ENCODE measurements at places on chromosomes 5 and 9.
A peak's percentile ranks its signal among the peaks of the same experiment; 100 is the strongest.

DNA sequence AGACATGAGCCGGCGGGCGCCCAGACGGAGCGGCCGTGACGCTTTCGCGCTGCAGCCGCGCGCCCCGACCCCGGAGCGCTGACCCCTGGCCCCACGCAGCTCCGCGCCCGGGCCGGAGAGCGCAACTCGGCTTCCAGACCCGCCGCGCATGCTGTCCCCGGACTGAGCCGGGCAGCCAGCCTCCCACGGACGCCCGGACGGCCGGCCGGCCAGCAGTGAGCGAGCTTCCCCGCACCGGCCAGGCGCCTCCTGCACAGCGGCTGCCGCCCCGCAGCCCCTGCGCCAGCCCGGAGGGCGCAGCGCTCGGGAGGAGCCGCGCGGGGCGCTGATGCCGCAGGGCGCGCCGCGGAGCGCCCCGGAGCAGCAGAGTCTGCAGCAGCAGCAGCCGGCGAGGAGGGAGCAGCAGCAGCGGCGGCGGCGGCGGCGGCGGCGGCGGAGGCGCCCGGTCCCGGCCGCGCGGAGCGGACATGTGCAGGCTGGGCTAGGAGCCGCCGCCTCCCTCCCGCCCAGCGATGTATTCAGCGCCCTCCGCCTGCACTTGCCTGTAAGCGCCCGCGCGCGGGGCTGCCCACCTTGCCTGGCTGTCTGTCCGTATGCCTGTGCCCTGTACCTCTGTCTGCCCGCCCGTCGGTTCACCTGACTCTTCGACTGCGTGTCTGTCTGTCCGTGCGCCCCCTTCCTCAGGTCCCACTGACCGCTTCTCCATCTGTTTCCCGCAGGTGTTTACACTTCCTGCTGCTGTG, 412 bp downstream of the FGF18 start:
- DNase-seq, result no peak

GRCh38 chr5:109997161-109997560, 307.4 kb downstream of the MAN2A1 start:
- no peak for DNase-seq

DNA sequence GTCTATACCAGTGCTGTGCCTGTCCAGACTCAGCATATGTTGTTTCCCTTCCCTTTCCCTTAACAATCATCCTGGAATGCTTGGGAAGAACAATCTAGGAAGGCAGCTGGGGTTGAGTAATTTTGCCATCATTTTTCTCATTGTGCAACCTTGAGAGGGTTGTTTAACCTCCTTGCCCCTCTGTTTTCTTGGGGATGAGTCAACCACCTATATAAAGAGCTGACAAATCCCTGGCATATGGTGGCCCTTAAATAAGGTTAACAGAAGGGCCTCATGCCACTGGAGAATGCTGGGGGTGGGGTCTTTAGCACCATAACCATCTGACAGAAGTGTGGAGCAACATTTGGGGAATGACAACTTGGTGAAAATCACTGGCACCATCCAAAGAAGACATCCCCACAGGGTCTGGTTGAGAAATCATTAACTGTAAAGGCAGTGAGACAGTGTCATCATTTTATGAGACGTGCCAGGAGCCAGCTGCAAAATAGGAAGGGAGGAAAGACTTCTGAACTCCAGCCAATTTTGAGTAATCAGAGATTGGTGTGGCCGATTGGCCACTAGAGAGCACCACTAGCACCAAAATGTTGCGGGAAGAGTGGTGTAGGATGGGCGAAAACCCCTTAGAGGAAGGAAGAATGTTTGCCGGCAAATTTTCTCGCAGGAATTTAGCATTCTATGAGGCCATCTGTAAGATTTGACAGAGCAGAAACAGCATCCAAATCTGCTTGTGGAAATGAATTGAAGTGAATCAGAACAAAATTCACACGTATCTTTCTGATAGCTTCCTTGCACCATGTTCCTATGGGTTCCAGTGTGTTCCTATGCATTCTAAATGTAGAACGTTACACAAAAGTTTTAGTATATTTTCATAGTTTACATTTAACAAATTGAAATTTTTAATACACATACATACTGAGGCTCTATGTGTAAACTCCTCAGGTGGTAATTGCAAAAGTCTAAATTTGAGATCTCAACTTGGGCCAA, 113.8 kb downstream of the MSX2 start:
- peak; percentile 4 for DNase-seq

DNA sequence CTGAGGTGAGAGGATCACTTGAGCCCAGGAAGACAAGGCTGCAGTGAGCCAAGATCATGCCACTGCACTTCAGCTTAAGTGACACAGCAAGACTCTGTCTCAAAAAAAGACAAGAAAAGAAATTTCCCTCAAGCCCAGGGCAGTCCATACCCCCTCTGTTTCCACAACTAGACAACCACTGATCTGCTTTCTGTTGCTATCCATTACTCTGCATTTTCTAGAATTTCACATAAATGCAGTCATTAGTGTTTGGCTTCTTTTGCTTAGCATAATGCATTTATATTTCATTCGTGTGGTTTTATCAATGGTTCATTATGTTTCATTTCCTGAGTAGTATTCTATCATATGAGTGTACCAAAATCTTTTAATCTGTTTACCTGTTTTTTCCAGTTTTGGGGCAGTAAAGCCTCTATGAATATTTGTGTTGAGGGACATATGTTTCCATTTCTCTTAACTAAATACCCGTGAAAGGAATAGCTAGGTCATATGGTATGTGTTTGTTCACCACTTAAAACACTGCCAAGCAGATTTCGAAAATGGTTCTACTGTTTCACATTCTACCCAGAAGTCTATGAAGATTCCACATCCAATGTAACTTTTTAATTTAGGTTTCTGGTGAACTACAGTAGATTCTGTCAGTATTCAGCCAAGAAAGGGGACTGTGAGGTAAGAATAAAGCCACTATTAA, 271.8 kb downstream of the ZNF608 start:
- DNase-seq, result no peak

DNA sequence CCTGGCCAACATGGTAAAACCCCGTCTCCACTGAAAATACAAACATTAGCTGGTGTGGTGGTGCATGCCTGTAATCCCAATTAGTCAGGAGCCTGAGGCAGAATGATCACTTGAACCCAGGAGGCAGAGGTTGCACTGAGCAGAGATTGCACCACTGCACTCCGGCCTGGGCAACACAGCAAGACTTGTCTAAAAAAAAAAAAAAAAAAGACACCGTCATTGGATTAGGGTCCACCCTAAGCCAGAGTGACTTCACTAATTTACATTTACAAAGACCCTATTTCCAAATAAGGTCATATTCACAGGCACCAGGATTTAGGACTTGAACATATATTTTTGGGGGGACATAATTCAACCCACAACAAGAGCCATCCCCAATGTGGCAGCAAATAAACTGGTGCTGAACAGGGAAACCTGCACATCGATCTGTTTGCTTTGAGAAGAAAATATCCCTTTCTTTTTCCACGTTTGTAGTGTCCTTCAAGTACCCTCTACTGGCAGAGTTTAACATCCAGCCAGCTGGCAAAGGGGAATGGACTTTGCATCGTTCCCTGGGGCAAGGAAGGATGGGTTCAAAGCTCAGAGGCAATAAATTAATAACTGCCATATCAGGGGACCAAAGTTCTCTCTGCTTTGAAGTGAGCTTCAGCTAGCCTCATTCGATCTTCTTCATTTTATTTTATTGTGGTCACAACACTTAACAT, 3.7 kb upstream of the DNAJC25 start:
- no peak for DNase-seq

GRCh38 chr5:158123595-158123994, 264.6 kb upstream of the CLINT1 start:
- no peak for DNase-seq

GRCh38 chr9:111068383-111068730, 30.1 kb upstream of the LPAR1 start:
- no peak for DNase-seq

DNA sequence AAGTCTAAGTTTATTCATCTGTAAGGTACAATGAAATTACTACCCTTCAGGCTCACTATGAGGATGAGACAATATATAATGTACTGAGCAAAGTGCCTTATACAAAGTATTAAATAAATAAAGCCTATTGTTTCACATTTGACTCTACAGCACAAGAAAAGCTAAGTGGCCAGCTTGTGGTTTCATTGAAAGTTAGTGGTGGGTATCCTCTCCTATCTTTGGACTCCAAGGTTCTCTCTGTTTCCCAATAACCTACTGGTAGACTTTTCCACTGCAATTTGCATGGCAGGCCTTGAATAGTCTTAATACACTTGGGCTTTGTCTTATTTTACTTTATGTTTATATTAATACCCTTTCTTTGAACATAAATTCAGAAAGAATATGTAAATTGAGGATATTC, 262.7 kb downstream of the DEPDC1B start:
- no peak for DNase-seq

- DNase-seq, result no peak
These were observed 157.5 kb downstream of the COL23A1 start for GRCh38 chr5:178432421-178433272.

GRCh38 chr5:134125039-134126015, 10.8 kb downstream of the TCF7 start:
- no peak for DNase-seq

DNA sequence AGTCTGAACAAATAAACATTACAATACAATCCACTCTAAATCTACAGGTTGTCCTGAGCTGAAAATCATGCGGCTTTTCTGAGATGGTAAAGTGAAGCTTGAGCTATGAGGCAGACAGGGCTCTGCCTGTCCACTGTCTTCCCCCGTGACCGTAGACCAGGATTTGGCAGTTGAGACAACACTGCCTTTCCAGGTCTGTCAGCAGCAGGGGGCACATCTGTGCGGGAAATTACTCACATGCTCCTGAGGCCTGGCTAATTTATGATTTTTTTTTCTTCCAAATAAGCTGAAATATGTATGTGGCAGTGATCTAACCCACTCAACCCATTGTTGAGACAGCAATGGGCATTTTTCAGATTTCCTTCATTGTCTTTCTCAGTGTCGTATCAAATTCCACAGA, 307.9 kb downstream of the FBXL7 start:
- DNase-seq, result no peak

- DNase-seq, result no peak
These were observed 261.0 kb upstream of the CDH6 start for GRCh38 chr5:30932273-30933017.

GRCh38 chr5:155307229-155307628, 293.7 kb downstream of the KIF4B start:
- no peak for DNase-seq

DNA sequence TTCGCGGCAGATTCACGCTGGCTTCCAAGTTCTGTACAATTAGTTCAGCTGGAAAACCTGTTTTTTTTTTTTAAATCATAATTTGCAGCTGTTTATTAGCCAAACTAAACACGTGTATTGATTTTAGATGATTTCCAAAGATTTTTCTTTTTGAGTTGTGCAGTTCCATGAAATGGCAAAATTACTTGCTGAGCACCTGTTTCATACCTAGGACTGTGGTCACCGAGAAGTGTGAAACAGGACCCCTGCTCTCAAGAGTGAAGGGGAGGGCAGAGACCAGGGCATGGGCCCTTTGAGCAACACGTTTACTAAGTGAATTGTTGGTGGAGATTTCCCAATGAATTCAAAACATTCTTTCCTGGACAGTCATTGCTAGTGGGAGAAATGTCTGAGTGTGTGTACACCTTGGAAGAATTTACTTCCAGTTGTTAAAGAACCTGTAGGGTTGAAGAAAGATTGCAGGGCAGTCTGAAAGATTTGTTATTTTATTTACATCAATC, 688 bp downstream of the SNX24 start:
- peak; percentile 4 for DNase-seq

- DNase-seq, result no peak
These were observed 121.3 kb downstream of the LIFR start for GRCh38 chr5:38434966-38435705.

GRCh38 chr5:148967783-148968182, 95.1 kb downstream of the SH3TC2 start:
- DNase-seq, result no peak

DNA sequence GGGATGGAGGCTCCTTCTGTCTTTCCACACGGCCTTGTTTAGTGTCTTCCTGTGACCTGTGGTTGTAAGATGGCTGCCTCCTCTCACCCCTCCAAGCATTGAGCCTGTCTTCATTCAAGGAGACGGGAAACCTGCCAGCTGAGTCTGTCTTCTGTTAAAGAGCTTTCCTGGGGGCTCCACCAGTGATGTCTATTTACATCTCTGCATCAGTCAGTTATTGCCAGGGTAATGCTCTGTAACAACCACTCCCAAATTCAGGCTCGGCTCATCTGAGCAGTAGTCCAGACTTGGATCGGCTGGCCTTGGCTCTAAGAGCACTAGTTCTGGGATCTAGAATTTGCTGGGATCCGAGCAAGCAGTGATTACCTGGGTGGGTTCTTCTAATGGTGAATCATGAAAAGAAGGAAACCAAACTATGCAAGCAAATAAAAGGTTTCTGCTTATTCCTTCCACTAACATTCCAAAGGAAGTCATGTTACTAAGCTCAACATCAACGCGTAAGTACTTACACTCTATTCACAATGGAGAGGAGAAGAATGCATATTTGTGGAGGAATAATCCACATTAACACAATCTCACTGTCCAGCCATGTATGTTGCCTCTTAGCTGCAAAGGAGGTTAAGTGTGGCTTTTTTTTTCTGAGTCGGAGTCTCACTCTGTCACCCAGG, 61.7 kb downstream of the GALNT12 start:
- no peak for DNase-seq

DNA sequence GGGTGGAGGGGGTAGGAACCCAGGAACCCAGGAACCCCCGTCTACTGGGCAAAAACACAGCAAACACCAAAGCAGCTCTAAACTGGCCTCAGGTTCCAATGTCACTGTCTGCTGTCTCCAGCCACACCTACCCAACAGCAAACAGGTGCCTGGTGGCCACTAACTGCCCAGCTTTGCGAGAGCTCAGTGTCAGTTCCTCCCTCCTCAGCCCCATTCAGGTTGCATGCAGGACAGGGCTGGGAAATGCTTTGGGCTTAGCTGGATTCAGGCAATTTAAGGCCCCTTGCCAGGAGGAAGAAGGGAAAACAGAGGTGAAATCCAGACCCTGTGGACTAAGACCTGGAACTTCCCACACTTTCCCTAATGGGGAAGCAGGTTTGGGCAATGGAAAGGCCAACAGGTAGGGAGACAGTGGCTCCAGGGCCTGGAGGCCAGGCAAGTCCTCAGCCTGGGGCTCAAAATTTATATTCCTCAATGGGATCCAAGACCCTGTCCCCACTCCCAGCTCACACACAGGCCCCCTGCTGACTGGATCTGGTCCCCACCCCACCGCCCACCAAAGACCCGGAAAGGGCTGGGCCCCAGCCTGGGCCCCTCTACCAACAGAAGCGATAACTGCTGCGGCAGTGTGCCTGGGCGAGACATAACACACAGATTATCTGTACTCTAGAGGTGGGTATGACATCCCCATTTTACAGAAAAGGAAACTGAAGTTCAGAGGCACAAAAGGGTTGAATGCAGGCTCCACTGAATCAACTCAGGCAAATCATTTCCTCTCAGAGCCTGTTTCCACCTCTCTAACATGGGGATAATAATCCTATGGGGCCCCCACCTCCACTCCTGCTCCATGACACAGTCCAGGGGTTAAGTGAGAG, 3.5 kb downstream of the EEIG1 start:
- DNase-seq, result no peak

- no peak for DNase-seq
These were observed 138.9 kb downstream of the RASEF start for GRCh38 chr9:82923912-82924605.

GRCh38 chr5:127925916-127926315, 157.7 kb upstream of the SLC12A2 start:
- DNase-seq, result peak; percentile 27
